Stimulated activated CD4-positive, alpha-beta T cell treated with anti-CD3 and anti-CD28 coated beads, Interleukin-1b, Interleukin-23, amount 100 ng/mL, for 1 hour (primary cell): ENCODE measurements at places on chromosomes 4 and X.

DNA sequence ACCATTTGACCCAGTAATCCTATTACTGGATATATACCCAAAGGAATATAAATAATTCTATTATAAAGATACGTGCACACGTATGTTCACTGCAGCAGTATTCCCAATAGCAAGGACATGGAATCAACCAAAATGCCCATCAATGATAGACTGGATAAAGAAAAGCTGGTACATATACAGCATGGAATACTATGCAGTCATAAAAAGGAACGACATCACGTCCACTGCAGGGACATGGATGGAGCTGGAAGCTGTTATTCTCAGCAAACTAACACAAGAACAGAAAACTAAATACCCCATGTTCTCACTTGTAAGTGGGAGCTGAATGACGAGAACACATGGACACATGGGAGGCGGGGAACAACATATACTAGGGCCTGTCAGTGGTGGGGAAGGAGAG lies 69.7 kb downstream of the PHF8 start:
- no peak for DNase-seq

DNA sequence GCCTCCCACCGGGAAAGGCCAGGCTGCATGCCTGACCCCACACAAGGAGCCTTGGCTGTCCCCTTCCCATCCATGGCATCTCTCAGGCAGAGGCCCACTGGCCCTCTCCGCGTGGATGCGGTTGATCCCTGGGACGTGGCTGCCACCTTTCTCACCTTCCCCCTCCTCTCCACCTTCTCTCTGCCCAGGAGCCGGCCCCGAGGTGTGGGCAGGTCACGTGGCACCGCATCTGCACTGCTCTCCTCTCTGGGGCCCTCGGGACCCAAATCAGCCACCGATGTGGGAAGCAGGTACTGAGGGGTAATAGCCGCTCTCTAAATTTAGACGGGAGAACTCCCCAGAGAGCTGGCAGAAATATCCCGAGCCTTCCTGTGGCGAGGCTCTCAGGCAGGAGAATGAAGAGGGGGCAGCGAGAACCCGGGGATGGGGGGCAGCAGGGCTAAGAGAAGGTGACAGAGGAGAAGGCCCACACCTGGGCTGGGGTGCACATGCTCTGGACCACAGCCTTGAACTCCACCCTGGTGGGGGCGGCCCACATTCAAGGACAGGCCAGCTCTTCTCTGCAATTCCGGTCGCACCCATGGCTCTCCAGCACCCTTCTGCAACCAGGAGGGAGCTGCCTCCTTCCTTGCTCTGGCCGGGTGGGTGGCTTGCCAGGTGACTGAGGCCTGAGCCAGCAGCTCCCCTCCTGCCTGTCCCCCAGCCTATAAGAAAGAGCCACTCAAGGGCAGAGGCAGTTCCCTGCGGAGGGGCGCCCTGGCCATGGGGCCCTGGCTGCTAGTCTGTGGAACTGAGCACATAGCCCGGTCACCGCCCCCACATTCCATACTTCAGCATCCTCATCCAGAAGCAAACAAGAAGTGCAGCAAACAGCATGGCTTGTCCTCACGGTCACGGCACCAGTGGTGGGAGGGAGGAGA lies 9.6 kb upstream of the DUSP9 start:
- no peak for DNase-seq

- DNase-seq = no peak
Measured at GRCh38 chr4:187060551-187060950, 336.9 kb upstream of the FAT1 start.

DNA sequence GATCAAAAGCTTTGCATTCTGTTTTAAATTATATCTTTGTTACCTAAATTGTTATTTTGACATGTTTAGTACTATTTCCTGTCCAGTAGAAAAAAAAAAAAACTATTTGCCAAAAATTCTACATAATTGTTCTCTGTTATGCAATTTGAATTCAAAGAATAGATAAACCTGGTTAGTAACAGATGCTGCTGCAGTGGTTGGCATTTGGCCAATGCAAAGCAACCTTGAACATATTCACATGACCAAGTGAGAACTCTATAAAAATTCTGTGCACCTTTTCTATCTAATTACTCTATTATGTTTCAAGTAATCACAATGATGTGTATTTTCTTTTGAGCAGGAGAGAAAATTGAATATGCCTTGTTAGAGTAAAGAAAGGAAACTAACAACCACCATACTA lies 1473.4 kb downstream of the RPA4 start:
- DNase-seq = no peak

DNA sequence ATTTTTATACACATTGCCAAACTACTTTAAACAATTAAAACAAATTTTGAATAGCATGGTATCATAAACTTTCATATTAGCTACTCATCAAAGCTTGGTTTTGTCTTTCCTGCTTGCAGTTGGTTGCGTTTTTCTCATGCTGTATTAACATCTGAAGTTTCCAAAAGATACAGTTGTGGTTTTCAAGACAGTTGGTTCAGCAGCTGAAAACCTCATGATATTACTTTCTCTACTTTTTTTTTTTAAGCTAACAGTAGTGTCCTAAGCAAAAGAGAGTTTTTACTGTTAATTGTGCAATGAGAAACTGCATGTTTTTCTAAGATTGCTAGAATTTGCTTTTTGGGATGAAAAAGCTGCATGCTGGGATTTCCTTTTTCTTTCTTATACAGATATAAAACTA lies 15.2 kb downstream of the RUFY3 start:
- no peak for DNase-seq

DNA sequence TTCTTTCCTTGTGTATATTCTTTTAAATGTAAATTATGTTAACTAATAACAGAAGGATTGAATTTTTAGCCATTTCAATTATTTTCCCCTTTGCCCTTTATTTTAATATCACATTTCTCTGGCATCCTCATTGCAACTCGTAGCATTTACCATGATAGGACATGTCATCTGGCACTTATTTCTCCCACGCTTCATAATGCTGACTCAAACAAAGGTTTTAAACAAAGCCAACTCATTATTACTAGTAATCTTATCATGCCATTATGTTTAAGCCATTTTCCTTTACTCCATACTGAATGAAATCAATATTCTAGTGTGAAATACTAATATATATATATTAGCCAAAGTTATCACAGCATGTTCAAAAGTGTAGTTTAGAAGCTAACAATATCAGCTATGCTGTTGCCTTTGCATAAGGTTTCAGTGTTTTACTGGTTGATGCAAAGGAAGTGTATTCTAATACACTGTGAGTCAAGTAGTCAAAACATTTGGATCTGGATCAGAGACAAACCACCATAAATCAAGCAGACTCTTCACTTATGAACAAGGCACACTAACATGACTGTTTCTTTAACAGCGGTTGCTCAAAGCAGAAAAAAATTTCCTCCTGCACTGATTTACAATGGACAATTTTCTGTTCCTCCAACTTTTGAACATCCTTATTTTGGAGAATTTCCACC lies 281.6 kb downstream of the SLC7A11 start:
- no peak for DNase-seq

DNA sequence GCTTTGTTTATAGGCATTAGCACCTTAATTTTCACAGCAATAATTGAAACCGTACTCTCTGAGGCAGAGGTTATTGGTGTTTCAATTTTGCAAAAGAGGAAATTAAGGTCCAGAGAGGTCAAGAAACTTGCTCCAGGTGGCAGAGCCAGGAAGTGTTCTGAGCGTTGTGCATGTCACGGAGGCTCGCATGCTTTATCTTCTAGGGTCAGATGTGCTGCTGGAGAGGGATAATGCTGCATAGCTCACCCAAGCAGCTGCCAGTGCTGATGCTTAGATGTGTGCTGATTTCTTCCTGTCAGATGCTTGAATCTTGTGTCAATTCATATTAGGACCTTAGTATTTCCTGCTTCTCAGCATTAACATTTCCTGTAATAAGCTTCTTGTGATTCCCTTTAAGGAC lies 13.0 kb upstream of the FGF5 start:
- no peak for DNase-seq
